Activated naive CD4-positive, alpha-beta T cell (primary cell): ENCODE measurements at places on chromosomes 12 and 14.

- DNase-seq = no peak
These were observed 2.2 kb downstream of the KLRF1 start for GRCh38 chr12:9829483-9829882.

GRCh38 chr12:45075587-45076282, 24.8 kb upstream of the DBX2 start:
- no peak for DNase-seq

DNA sequence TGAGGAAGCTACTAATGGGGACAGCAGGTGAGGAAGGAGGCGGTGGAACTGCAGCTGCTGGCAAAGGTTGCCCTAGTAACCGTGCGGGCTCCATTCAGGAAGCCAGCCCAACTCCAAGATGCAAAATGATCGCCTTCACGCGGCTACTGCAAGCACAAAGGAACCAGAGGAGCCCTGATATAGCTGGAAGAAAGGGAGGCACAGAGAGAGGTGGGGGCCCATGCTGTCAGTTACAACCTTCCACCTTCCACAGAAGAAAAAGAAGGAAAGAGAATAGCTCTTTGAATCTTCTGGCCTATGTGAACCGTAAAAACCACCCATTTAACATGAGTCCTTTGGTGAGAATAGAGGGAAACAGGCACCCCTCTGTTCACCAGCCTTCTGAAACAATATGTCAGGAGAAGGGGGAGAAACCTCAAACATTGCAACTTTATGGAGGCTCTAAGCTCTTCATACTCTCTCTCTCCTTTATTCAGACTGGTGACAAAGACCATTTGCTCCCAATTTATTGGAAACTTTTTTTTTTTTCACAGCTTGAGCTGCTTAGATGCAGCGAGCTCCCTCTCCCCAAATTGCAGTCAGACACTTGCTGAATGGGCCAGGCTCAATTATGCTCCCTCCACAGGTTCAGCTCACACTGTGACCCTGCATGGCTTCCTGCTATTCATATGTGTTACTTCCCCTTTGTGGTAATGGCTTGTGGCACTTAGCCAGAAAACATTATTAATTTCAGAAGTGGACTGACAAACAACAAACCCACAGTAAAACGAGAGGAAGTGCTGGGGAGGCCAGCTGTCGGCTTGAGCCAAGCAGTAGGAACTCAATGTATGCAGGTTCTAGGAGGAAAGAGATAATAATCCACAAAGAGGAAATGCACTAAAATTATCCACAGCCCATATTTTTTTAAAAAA, 6.2 kb downstream of the DUSP6 start:
- DNase-seq = no peak

- DNase-seq = no peak
These were observed 6.1 kb downstream of the SDR39U1 start for GRCh38 chr14:24436355-24437019.

DNA sequence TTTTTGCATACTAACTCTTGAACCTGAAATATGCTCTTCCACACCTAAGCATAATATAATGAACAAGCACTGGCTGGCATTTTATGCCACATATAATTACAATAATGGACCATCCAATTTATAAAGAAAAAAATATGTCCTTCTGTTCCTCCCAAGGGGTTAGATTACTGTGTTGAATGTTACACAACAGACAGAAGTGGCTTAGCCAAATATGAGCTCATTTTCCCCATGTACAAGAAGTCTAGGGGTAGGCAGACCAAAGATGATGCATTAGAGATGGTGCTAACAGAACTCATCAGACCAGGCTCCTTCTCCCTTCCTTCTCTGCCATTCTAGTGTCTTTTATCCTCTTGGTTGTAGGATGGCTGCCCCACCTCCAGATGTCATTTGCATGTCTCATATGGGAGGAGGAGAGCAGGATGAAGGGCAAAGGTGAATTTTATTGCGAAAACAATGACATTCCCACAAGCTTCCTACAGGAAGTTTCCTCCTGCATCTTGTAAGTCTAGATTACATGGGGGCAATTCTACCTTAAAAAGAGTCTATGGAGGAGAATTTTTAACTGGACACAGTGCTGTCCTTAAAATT, 43.9 kb upstream of the SLC2A13 start:
- no peak for DNase-seq

- no peak for DNase-seq
These were observed 90.0 kb downstream of the FBXL14 start for GRCh38 chr12:1504304-1504894.

DNA sequence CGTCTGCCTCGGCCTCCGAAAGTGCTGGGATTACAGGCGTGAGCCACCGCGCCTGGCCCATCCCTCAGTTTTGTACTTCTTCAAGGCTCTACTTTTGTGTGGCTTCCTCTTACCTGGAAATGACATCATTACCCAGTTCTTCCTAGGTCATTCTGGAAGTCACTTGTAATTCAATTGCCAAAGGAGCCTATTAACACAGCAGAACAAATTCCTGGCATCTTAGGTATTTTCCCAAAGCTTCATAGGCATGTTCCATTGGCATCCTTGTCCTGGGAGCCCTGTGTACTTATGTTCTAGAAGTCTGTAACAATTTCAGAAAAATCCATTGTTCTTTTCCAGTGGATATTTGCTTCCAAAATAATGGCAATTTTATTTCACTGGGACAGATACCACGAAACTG, 60.6 kb downstream of the DAAM1 start:
- DNase-seq = no peak

- no peak for DNase-seq
These were observed 30.5 kb downstream of the ANKRD9 start for GRCh38 chr14:102479107-102479506.

DNA sequence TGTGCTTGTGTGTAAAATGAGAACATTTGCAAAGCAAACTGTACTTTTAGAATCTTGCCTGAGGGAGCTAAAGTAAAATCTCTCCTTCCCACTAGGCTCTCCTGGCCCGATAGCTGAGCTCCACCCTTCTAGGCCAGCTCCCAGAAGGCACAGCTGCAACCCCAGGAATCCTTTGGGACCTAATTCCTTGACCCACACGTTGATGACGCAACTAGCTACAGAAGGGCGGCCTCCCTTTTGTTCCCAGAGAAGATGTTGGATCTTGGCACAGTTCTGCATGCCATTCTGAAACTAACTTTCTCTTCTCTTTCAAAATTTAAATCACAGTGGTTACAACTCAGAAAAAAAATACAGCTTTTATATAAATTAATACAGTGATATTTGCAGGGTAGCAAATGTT, 268.1 kb downstream of the EGLN3 start:
- DNase-seq = no peak

GRCh38 chr14:20684662-20685456, 499 bp downstream of the RNASE4 start:
- no peak for DNase-seq

DNA sequence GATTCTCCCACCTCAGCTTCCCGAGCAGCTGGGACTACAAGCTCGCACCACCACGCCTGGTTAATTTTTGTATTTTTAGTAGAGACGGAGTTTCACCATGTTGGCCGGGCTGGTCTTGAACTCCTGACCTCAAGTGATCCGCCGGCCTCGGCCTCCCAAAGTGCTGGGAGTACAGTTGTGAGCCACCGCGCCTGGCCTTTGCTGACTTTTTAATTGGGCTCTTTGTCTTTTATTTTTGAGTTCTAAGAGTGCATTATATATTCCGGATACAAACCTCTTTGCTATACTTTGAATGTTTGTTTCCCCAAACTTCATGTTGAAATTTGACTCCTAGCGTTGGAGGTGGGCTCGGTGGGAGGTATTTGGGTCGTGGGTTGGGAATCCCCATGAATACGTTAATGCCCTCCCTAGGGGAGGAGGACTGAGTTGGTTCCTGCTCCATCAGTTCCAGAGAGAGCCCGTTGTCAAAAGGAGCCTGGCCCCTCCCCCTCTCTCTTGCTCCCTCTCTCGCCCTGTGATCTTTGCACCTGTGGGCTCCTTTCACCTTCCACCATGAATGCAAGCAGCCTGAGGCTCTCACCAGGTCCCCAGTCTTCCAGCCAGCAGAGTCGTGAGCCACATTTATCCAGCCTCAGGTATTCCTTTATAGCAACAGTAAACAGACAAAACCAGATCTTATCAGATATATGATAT, 103.2 kb upstream of the EVL start:
- DNase-seq = no peak

DNA sequence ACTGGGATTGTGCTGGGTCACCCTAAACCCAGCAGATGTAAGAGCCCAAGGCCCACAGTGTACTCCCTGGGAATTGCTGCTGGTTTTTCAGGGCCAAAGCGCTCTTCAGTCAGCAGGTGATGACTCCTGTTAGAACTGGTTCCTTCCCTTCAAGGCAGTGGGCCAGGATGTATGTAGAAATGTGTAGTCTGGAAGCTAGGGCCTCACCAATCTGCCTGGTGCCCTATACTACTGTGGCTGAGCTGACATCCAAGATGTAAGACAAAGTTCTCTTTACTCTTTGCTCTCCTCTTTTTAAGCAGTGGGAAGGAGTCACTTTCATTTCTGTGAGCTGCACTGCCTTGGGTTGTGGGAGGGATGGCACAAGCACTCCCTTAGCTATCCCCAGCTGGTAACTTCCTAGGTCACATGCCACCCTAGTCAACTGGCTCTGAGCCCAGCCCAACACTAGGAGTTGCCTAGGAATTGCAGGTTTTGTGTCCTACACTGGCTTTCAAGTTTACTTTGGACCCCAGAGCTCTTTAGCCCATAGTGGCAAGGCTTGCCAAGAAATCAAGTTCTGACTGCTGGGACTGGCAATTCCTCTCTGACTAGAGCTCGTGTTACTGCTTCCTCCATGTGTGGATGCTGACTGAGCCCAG, 249.2 kb downstream of the C12orf50 start:
- DNase-seq = no peak

DNA sequence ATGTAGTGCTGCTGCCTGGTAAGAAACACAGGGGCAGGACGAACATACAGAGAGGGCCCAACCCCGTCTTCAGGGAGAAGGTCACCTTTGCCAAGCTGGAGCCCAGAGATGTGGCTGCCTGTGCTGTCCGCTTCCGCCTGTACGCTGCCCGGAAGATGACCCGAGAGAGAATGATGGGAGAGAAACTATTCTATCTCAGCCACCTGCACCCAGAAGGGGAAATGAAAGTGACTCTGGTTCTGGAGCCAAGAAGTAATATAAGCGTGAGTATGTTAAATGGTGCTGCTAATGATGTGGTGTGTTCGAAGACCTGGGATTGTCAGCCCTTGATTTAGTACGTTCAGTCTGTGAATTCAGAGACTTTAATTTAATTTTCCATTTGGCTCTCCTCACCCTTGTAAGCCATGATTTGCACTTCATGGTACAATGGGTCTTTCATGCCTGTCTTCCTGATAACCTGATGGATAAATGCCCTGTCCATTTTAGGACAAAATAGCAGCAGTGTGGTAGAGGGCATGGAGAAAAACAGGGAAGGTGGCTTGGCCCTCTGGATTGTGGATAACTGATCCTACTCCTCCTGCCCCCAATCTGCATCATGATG, 318.9 kb downstream of the SNAPC1 start:
- DNase-seq = no peak

DNA sequence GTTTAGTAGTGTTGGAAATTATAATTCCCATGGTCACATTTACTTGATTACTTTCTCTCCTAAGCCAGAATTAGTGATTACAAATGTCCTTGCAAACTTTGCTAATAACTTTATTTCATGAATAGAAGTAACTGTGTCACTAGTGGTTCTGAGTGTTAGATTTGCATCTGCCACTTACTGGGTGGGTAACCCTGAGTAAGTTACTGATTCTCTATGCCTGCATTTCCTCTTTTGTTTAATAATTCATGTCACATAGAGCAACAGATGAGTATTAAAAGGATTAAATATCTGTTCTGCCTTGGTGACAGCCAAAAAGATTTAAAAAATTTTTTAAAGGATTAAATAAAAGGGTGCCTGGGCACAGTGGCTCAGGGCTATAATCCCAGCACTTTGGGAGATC, 78.6 kb downstream of the BHLHE41 start:
- DNase-seq = no peak
